ENCODE measurements at places on chromosomes 4 and X.
A peak's percentile ranks its signal among the peaks of the same experiment; 100 is the strongest.

GRCh38 chrX:117969328-117969727 lies 147.3 kb downstream of the KLHL13 start:
- DNase-seq, result no peak

GRCh38 chrX:43836435-43837184 lies 45.6 kb downstream of the MAOB start:
- DNase-seq, result no peak

DNA sequence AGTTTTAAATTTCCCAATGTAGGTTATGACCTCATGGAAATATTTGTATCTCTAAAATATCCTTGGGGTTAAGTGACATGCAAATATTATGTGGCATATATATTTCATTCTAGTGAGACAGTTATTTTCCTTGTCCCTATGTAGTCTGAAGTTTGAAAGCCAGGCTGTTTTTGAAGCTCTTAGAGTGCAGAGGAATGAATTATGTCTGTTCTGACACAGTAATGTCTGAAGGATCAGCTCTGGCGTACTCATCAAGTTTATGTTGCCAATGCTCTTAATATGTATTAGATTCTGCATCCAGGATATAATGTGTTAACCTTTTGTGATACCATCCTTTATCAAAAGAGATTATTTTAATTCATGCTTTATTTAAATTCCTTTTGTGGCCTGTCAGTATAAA lies 355.8 kb downstream of the PCDH7 start:
- no peak for DNase-seq

- no peak for DNase-seq
Measured at GRCh38 chrX:7059214-7059838, 88.2 kb upstream of the STS start.

GRCh38 chr4:109406337-109406931 lies 27.2 kb upstream of the SEC24B start:
- peak; percentile 50 for DNase-seq

- no peak for DNase-seq
Measured at GRCh38 chr4:7807351-7807921, 132.2 kb downstream of the AFAP1 start.

- DNase-seq, result no peak
Measured at GRCh38 chr4:43567644-43568043, 675.1 kb downstream of the GRXCR1 start.

DNA sequence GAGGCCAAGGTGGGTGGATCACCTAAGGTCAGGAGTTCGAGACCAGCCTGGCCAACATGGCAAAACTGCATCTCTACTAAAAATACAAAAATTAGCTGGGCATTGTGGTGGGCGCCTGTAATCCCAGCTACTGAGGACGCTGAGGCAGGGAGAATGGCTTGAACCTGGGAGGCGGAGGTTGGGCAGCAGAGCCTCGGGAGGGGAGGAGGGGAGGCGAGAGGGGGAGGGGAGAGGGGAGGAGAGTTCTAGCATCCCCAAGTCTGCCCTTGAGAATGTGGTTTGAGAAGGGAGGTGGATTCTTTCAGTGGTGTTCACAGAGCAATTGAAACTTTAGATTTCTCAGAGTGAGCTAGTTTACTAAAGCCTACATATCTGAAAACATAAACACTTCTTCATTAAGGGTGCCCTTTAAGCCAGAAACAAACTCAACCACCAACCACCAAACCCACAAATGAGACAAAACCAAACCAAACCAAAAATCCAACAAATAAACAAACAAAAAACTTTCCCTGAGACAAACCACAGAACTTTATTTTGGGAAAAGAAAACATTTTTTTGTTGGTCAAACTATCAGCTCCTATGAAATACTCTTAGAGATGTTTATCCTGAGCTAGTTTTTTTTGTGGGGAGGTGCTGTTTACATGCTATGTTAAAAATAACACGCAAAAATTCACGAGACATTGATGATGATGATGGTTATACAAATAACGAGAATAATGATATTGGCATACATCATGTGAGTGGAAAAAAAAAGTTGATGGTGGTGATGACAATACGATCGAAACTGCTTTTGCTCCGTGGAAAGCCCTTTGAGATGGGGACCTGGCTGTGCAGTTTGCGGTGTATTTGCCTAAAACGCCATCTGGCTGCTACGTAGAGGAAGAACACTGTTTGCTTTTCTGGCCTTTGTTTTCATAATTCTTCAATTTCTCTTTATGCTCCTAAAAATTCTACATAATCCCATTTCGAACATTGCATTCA lies 98.2 kb upstream of the PRKX start:
- no peak for DNase-seq

DNA sequence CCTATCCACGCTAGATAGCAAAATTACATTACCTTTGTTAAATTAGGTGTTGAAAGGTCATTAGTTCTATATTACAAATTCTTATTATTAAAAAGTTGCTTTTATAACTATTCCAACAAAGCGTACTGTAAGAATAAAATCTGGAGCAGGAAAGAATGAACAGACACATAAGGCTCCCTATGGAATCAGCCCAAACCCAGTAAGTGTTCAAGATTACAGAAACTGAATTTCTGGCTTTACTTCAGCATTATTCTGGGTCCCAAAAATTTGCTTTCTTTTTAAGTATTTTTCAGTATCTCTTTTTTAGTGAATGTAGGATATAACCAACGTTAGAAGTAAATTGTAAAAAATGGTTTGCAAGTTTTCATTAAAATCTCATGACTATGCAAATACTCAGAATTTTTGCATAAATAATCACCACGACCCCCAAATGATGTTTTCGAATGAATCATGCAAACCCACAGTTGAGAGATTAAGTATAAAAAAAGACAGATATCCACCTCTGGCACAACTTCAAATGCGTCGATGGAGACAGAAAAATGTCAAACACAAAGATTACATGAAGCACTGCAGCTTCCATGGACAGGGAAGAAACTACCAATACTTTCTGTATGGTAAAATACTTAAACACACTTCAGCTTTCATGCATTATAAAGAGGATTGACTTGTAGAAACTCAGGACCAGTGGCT lies 238.5 kb downstream of the RASL11B start:
- no peak for DNase-seq

DNA sequence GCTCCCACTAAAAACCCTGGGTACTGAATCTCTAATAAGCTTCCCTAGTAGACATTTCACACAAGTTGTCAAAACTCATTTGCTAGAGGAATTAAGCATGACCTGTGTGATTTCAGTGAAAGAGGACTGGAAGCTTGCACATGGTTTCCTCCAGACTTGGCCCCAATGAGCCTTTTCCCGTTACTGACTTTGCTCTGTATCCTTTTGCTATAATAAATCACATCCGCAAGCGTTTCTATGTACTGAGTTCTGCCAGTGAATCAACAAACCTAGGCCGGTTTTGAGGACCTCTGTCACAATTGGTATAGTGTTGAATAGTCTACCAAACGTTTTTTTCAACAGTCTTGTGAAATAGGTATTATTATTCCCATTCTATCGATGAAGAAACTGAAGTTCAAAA lies 8.2 kb downstream of the ATP11C start:
- DNase-seq, result no peak

GRCh38 chrX:48933757-48934156 lies 14.9 kb upstream of the PIM2 start:
- DNase-seq, result no peak

DNA sequence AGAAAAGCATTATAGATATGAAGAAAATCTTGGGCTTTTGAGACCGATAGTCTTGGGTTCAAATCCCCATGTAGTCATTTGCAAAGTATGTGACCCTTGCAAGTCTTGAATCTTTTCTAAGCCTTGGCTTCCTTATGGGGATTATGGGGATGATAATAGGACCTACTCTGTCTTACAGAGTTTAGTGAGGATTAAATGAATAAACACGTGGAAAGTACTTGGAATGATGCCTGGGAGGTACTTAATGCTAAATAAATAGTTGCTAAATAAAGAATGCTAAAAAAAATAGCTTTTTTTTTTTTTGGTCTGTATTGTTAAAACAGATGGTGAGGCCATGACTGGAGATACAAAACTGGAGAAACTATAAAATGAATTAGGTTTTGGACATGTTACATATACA lies 292.7 kb downstream of the GPAT3 start:
- no peak for DNase-seq

- DNase-seq, result no peak
Measured at GRCh38 chr4:8284391-8284790, 14.8 kb downstream of the HTRA3 start.

GRCh38 chrX:41781500-41781899 lies 57.5 kb downstream of the GPR82 start:
- peak; percentile 38 for DNase-seq

GRCh38 chrX:42567268-42567667 lies 210.7 kb downstream of the PPP1R2C start:
- no peak for DNase-seq

- DNase-seq, result no peak
Measured at GRCh38 chrX:392575-392846, 5.8 kb upstream of the PPP2R3B start.

DNA sequence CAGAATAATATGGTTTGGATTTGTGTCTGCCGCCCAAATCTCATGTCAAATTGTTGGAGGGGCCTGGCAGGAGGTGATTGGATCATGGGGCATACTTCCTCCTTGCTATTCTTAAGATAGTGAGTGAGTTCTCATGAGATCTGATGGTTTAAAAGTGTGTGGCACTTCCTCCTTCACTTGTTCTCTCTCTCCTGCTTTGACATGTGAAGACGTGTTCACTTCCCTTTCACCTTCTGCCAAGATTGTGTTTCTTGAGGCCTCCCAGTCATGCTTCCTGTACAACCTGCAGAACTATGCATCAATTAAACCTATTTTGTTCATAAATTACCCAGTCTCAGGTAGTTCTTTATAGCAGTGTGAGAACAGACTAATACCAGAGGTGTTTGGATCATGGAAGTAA lies 325.7 kb upstream of the GIMD1 start:
- no peak for DNase-seq

GRCh38 chr4:5036239-5036638 lies 15.0 kb upstream of the STK32B start:
- DNase-seq, result no peak

GRCh38 chrX:19198473-19198872 lies 76.2 kb upstream of the ADGRG2 start:
- DNase-seq, result no peak

GRCh38 chr4:5524446-5525299 lies 183.7 kb downstream of the EVC2 start:
- no peak for DNase-seq

DNA sequence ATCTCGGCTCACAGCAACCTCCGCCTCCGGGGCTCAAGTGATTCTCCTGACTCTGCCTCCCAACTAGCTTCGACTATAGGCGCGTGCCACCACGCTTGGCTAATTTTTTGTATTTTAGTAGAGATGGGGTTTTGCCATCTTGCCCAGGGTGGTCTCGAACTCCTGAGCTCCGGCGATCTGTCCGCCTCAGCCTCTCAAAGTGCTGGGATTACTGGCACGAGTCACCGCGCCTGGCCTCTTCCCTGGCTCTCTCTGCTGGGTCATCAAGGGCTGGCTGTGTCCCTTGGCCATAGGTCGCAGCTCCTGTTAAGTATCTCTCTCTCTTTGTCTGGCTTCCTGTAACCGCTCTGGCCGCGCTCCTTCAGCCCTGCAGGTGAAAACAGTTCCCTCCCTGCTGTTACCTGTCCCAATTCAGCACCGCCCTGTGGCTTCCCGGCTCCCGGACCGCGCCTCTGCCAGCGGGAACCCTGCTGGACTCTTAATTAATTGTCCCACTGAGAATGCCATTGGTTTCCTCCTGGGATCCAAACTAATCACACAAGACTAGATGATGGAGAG lies 1.3 kb upstream of the RGS12 start:
- DNase-seq, result peak; percentile 59

DNA sequence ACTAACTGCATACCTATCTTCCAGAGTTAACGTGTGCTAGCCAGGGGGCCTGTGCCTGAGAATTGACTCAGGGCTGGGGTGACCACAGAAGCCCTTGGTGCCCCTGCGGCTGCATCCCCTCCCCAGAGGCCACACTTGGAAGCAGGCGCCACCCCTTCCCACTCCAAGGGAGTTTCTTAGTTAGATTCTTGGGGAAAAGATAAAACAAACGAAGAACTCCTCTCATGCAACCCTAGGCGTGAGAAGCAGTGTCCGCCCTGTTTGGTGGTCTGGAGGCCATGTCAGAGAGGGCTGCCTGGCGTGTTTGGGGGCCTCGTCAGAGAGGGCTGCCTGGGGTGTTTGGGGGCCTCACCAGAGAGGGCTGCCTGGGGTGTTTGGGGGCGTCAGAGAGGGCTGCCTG lies 50.3 kb upstream of the HGFAC start:
- no peak for DNase-seq

DNA sequence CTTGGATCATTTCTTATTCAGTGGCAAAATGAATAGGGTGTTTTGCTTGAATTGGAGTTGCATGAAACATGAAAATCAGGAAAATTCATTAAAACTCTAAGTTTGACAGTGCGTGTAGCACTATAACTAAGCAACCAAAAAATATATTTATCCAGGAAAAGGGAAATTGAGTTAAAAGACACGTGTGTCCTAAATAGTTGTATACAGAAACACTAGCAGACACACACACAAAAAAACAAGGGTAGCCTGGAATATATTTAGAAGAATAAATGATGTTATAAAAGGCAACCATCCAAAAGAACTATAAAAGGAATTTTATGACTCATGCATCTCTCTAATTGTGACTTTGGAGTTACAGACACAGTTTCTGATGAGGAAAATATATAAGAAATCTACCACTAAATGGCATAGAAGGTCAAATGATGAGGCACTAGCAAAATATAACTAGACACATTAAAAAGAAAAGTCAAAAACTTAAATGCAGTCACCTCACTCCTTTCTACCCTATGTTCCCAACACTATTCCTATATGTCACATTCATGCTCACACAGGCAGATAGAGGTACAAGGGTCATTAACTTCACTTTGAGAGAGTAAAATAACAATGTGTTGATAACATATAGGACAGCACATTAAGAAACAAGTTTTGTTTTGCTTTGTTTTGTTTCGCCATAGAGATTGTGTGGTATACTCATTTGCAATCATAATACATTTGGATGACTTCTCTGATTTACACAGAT lies 793.6 kb upstream of the INTU start:
- DNase-seq, result no peak

- no peak for DNase-seq
Measured at GRCh38 chr4:27429364-27429871, 568.8 kb downstream of the STIM2 start.

- DNase-seq, result no peak
Measured at GRCh38 chr4:91345632-91346031, 958.1 kb upstream of the GRID2 start.

DNA sequence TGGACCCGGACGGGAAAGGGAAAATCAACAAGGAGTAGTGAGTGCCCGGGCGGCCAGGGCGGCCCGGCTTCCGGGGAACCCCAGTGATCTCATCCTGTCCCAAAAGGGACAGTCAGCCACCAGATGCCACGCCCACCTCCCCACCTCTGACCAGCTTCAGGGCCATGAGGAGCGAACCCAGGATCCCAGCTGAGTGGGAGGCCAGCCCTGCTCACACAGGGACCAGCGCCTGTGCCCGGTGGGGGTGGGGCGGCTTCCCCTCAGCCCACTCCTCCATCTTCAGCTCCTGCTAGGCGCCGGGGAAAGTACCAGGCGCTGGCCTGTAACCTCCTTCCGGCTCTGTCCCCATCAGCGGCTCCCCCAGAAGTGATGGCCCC lies 6.2 kb downstream of the MYL5 start:
- DNase-seq, result no peak

DNA sequence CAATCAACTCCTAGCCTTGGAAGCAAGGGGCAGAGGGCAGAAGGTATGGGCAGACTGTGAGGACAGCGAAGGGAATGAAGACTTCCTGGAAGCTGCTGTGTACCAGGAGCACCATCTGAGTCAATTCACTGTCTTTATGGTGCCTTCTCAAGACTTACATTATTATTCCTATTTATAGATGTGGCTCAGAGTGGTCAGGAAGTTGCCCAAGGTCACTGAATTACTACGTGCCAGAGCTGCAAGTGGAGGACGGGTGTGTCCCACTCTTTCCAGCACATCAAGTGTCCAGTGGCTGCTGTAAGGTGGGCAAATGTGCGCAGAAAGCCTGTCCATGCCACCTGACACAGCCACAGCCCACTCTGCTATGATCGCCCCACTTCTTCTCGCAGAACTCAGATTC lies 32.0 kb downstream of the SMPX start:
- no peak for DNase-seq

Data from iPS-NIHi11 (cell line).